Amygdala (tissue), 56 donors: ENCODE measurements at places on chromosomes 6 and 20.

- DNase-seq = peak; percentile 22
Measured at GRCh38 chr20:36408219-36408618, 102.1 kb downstream of the DLGAP4 start.

DNA sequence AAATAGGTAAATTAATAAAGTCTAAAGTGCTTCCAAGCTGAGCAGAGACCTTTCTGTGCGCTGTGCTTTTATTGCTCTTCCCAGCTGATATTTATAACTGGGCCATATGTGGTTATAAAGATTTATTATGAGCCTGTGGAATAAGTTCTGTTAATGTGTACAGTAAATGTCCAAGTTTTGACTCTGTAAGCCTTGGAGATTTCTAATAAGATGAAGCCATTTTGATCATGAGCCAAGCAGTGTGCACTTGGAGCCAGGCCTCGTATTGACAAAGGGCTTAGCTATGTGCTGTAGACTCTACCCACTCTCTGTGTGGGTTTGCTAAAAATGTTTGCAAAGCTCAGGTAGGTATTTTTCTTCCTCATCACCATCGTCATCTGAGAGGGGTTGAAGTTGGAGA lies 361.1 kb downstream of the FOXA2 start:
- no peak for DNase-seq

- no peak for DNase-seq
Measured at GRCh38 chr6:165640806-165641205, 22.2 kb downstream of the PDE10A start.

DNA sequence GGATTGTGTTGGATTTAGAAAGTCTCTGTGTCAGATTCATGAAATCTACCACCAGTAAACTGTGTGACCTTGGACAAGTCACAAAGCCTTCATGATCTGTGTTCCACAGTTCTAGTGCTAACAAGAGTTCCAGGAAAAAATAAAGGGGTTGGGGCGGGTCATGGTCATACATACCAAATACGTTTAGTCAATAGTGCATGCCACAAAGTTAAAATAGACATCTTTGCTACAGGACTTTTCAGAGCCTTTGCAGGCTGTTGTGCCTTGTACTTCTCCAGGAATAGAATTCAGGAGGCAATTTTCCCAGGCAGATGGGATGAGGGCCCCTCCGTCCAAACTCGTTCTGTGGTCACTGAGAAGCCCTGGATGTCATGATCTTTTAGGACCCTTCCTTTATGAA lies 127.2 kb downstream of the EYA2 start:
- DNase-seq = no peak

DNA sequence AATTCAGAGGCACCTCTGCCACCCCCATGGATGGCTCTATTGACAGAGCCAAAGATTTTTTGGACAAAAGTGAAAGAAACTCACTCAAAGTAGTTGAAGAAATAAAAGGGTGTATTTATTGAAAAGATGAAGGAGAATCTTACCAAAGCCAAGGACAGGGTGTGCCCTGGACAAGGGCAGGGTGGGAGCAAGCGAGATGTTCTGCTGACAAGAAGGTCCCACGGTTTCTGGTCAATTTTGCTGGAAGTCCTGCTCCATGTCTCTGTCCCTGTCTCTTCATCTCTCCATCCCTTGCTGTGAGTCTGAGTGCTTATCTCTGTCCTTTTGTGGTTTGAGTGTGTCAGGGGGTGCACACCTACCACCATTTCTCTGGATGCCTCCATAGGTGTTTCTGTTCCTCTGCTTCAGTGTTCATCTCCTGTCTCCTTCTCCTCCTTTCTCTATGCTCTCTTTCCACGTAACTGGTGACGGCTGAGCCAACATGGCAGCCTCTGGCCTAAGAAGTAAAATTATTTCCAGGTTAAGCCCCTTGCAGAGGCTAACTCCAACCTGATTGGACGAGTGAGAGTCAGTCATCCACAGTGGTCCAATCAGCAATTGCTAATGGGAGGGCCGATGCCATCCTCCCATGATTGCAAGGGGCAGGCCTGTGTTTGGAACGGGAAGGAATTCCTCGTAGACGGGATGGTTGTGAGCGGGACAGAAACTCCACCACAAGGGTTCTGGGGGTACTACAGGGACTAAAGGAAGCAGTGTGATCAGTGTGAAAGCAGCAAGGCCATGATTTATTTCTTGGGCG lies 502.1 kb upstream of the CDH4 start:
- DNase-seq = no peak

- DNase-seq = no peak
Measured at GRCh38 chr20:47482705-47483104, 19.0 kb upstream of the NCOA3 start.

GRCh38 chr20:57620999-57621398 lies 773 bp upstream of the ZBP1 start:
- no peak for DNase-seq

GRCh38 chr6:64750910-64751309 lies 956.1 kb downstream of the EYS start:
- no peak for DNase-seq

GRCh38 chr6:115811541-115811940 lies 249.2 kb downstream of the FRK start:
- no peak for DNase-seq

DNA sequence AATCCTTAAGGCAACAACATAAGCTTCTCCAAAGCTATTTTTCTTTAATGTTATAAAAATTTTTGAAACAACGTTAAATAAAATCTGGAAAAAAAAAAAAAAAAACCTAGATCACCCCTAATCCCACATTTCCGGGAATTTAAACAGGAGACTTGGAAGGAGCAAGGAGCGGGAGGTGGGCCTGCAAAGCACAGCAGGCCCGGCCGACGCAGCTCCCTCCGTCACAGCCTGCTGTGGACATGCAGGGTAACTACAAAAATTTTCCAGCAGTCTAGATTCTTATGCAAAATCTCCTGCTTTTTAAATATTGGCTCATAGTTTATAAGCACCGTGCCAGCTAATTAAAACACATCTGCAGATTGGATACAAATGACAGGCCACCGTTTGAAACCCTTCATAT lies 23.5 kb downstream of the FOXF2 start:
- no peak for DNase-seq

DNA sequence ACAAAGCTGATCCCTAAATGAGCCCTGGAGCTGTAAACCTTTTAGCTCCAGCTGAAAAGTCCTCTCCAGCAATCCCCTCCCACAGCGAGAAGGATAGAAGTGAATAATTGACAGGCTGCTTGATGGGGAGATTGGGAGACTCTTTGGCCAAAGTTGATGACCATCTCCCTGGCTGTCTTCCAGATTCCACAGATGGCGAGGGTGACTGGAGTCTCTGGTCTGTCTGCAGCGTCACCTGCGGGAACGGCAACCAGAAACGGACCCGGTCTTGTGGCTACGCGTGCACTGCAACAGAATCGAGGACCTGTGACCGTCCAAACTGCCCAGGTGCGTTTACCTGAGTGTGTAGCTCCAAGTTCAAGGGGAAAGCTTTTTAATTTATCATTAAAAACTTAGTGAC lies 67.3 kb downstream of the ISM1 start:
- DNase-seq = no peak

DNA sequence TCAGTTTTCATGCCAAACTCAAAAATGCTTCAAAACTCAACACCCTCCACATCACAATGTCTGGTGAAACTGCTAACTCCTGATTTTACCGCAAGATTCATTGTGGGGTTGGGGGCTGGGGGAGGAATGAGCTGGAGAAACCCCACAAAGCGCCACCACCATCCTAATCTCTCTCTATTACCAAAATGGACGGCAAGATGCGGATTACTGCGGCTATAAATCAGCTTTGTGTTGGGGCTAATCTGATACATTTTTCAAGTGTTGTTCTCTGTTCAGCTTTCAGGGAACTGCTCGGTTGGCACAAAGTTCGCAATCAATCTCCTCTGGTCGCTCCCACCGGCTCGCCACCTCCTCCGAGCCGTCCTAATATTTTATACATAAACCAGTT lies 83.7 kb downstream of the TMEM242 start:
- DNase-seq = no peak

- DNase-seq = no peak
Measured at GRCh38 chr6:120173250-120173649, 823.7 kb upstream of the MAN1A1 start.

- DNase-seq = no peak
Measured at GRCh38 chr6:137808836-137809315, 58.2 kb upstream of the TNFAIP3 start.

DNA sequence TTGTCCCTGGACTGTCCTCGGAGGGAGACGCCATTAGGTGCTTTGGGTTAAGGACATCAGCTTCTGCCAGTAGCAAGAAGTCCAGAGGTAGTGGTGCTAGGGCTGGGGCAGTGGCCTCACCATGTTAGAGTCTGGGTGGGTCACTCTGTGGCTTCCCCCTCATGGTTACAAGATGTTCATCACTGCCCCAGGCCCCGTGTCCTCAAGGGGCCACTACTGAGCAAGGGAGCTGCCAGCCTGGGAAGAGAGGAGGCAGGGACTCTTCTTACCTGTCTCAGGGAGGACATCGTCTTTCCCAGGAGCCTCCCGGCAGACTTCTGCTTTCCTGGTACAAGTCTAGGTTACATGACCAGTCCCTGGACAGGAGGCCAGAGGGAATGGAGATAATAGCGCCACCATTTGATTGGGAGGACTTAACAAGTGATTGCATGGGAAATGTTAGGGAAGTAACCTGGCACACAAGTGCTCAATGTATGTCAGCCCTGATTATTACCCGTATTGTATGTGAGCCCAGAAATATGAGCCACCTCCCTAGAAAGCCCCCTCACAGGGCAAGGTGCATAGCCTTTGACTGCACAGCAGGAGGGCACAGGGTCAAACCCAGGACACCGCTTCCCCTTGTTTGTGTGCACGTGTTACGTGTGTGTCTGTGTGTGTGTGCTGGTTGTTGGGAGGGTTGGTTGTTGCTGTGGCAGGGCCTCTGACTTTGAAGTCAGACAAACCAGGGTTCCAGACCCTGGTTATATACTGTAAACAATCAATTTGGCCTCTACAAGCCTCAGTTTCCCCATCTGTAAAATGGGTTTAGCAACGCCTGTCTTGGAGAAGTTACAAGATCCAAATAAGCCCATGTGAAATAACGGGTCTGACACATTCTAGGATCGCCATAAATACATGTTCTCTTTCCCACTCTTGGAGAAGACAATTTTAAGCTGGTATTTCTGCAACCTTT lies 30.0 kb downstream of the SIRPA start:
- no peak for DNase-seq

GRCh38 chr20:20092827-20093226 lies 40.5 kb downstream of the CFAP61 start:
- no peak for DNase-seq

DNA sequence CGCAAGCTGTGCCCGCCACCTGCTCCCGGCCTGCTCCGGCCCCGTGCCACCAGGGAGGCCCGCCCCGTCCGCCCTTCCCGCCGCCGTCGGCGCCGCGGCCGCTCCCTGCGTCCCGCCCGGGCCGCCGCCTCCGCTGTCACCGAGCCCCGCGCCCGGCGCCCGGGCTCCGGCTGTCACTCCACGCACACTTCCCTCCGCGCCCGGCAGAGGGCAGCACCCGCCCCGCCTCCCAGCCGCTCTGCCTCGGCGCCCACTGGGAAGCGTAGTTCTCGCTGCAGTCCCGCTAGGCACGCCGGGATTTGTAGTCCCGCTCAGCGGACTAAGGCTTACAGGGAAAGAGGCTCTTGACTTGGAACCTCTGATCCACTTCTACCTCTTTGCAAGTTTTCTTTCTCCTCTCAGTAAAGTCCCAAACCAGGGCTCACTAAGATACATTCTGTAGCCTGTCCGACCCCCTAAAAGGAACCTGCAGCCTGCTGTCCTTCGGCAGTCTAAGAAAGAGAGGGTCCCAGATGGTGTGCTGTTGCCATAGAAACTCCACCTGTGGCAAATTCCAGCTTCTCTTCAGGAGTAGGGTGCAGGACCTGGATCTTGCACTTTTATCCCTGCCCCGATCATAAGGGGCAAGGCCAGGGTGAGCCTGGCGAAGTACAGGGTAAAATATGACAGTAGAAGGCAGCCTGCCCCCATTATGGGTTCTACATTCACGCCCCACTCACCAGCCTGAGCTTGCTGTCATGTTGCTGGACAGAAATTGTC lies at the start of gene TFEB:
Gene TFEB, minus strand, starts transcription at position 182 of the 759 bp plus-strand sequence. CDS start 44,395 bp downstream, outside the sequence.
- DNase-seq = peak; percentile 77

DNA sequence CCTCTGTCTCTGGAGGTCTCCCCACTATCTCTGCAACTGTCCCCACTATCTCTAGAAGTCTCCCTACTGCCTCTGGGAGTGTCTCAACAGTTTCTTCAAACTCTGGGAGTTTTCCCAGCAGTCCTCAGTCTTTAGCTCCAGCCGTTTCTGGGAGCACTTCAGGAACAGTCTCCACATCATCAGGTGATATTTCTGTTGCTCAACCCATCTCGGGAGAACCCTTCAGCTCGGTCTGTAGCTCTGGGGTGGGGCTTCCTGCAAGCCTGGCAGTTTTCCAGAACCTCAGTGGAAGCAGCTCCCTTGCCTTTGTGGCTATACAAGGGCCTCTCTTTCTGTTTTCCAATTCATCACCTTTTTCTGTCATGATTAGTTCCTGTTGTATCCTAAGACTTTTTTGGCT lies 3.0 kb upstream of the SFTA2 start:
- no peak for DNase-seq

- DNase-seq = no peak
Measured at GRCh38 chr20:63138855-63139341, 77.0 kb downstream of the YTHDF1 start.

DNA sequence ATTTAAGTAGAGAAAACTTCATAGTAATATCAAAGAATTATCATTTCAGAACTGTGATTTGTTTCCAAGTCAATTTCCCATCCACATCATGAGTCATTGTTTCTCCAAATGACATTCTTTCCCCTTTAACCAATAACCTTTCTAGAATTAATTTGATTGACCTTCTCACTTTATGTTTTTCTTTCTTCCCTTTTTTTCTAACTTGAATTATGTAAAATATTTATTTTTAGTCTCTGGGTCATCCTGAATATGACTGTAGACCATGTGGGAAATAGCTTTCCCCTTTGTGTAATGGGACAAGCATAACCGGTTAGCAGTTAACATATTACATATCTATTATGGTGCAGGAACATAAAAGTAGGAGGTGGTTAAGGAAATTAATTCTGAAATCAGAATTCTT lies 291.1 kb downstream of the GJA1 start:
- DNase-seq = no peak

- DNase-seq = peak; percentile 63
Measured at GRCh38 chr20:59604741-59605600, 631 bp downstream of the PHACTR3 start.

- DNase-seq = no peak
Measured at GRCh38 chr6:133392015-133392414, 150.9 kb downstream of the EYA4 start.

GRCh38 chr6:20463396-20463795 lies 61.7 kb downstream of the E2F3 start:
- no peak for DNase-seq

- no peak for DNase-seq
Measured at GRCh38 chr6:145789443-145789842, 25.2 kb downstream of the FBXO30 start.
